ENCODE measurements at places on chromosomes 7 and 10.

DNA sequence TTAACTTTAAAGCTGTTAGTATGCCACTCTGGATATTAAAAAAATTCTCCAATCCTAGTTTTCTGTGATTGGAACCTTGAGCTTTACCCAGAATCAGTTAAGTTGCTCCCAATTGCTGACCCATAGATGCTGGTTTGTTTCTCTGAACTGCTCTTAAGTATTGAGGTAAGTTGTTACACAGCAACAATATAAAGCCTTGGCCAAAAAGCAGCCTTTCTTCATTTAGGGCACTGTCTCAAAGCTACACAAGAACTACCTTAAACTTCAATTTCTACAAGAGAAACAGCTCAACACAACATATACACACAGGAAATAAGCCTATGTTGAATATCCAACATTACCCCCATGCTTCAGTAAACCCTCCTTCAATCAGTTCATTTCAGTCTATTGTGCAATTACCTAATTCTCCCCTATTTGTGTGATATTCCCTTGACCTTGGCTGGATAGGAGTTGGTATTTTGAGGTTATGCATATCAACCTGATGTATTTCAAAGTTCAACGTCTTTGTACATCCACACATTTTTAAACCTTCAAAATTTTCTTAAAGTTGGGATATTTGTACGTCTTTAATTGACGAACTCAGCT, 11.5 kb downstream of the HNRNPA2B1 start:
- DNase-seq, result no peak

GRCh38 chr7:72437610-72438009, 25.5 kb upstream of the CALN1 start:
- DNase-seq, result no peak

GRCh38 chr10:71131096-71131495, 81.3 kb upstream of the UNC5B start:
- DNase-seq, result no peak

GRCh38 chr7:149761307-149761706, 12.1 kb downstream of the ZNF467 start:
- DNase-seq, result no peak

DNA sequence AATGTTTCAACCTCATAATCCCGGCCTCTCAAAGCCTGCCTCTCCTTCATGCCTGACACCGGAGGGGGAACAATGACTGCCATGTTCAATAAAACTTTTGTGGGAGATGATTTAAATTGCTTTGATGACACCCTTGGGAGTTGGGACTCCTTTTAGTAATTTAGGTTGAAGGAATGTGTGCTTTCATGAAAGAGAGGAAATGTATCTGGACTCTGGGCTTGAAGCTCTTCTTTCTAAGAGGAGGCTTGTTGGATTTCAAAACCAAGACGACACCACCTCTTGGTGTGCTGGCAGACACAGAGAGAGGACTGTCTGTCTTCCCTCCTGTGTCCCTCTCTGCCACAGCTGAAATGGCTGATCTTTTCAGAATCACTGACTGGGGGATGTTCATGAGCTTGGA, 168.1 kb downstream of the GALNT17 start:
- DNase-seq, result no peak

Measured in GM23248 (cell line).